ENCODE measurements at places on chromosomes 11 and 22. TPM values are rescaled to one million over a fixed set of nuclear protein-coding genes. Genes with fewer than 3 reads are reported as not detected.

Gene OR52N4
- total RNA-seq: 0.52 TPM

Gene KCNK4
- total RNA-seq: not detected

Gene KCTD21
- 10.6 TPM for total RNA-seq

Gene SIPA1
- total RNA-seq: 153 TPM

Gene JAML
- 73.7 TPM for total RNA-seq

Gene PAAF1
- 21.1 TPM for total RNA-seq

Gene LMO2
- total RNA-seq: not detected

Gene TEX12
- 0.27 TPM for total RNA-seq

Gene OR1S1
- total RNA-seq: not detected

Gene INTS4
- total RNA-seq: 56.4 TPM

Gene SYTL2
- total RNA-seq: 29.0 TPM

Gene GSTT2B
- total RNA-seq: not detected

Gene TMA7B
- 6.0 TPM for total RNA-seq

Gene RASD2
- total RNA-seq: not detected

Gene SCUBE2
- total RNA-seq: 0.23 TPM

Gene C22orf42
- total RNA-seq: not detected

Gene CCDC73
- total RNA-seq: 0.11 TPM

Gene CACNA1I
- total RNA-seq: 4.0 TPM

Gene SLC22A9
- not detected for total RNA-seq

Gene RIN1
- total RNA-seq: 1.8 TPM

Gene ARHGAP8
- total RNA-seq: 0.52 TPM

Gene BIK
- total RNA-seq: 2.0 TPM

Gene FUT4
- 8.5 TPM for total RNA-seq

Gene DLG2
- total RNA-seq: 0.61 TPM

Gene DGCR6
- 0.80 TPM for total RNA-seq

Gene RFPL3
- not detected for total RNA-seq

Gene OR56A1
- total RNA-seq: not detected

Gene ABCC8
- 0.50 TPM for total RNA-seq

Gene OR51B5
- not detected for total RNA-seq

Gene SNX19
- total RNA-seq: 49.3 TPM
